MCF 10A (cell line): ENCODE measurements at places on chromosomes 7 and 10. TPM values are rescaled to one million over a fixed set of nuclear protein-coding genes. Genes with fewer than 3 reads are reported as not detected.

Gene HTRA1
- 157 and 175 TPM in 2 replicates for total RNA-seq

Gene GIMAP1
- not detected in 2 replicates for total RNA-seq

Gene GDF2
- total RNA-seq, result not detected in 2 replicates

Gene EGR2
- total RNA-seq, result 0.25 and 1.0 TPM in 2 replicates

Gene OPN1SW
- total RNA-seq, result not detected in 2 replicates

Gene TMEM270
- not detected in 2 replicates for total RNA-seq

Gene LLCFC1
- total RNA-seq, result not detected in 2 replicates

Gene CLEC5A
- not detected in 2 replicates for total RNA-seq

Gene FBXO24
- total RNA-seq, result 0.37 and 1.1 TPM in 2 replicates

Gene ZKSCAN1
- 80.2 and 86.2 TPM in 2 replicates for total RNA-seq

Gene NPY4R
- total RNA-seq, result not detected in 2 replicates

Gene FKBP9
- total RNA-seq, result 111 and 139 TPM in 2 replicates

Gene ALDH18A1
- total RNA-seq, result 91.0 and 94.8 TPM in 2 replicates

Gene PDE6C
- total RNA-seq, result not detected in 2 replicates

Gene PAPOLB
- total RNA-seq, result not detected in 2 replicates

Gene MKRN1
- 59.8 and 65.5 TPM in 2 replicates for total RNA-seq

Gene HOXA7
- total RNA-seq, result 0.29 and 0.44 TPM in 2 replicates

Gene TMEM139
- total RNA-seq, result 8.1 and 9.2 TPM in 2 replicates

Gene STAMBPL1
- total RNA-seq, result 18.9 and 29.2 TPM in 2 replicates

Gene PROSER2
- total RNA-seq, result 29.2 and 58.0 TPM in 2 replicates

Gene TDRD1
- not detected in 2 replicates for total RNA-seq

Gene SLC16A12
- 0.09 and 0.10 TPM in 2 replicates for total RNA-seq

Gene TIMM23B
- 31.3 and 34.4 TPM in 2 replicates for total RNA-seq

Gene ZNF22
- total RNA-seq, result 7.2 and 8.5 TPM in 2 replicates
